ENCODE measurements at places on chromosomes 3 and 15.
A peak's percentile ranks its signal among the peaks of the same experiment; 100 is the strongest.

GRCh38 chr3:147393261-147393942 is 12.9 kb downstream of the ZIC4 start:
- peak; percentile 85 for DNase-seq

DNA sequence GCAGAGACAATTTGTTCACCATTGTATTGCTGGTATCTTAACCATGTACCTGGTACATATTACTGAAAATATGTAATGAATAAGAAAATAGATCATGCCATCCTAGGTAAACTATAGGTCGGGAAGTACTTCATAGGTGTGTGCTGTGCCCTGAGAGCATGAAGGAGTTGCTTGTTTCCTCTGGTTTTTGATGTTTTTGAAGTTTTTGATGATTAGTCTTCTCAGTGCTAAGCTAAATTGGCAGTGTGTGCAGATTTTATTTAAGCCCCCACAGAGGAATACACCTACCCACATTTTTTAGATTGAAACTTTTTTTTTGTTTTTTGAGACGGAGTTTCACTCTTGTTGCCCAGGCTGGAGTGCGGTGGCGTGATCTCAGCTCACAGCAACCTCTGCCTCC is 16.6 kb downstream of the HMG20A start:
- DNase-seq = no peak

DNA sequence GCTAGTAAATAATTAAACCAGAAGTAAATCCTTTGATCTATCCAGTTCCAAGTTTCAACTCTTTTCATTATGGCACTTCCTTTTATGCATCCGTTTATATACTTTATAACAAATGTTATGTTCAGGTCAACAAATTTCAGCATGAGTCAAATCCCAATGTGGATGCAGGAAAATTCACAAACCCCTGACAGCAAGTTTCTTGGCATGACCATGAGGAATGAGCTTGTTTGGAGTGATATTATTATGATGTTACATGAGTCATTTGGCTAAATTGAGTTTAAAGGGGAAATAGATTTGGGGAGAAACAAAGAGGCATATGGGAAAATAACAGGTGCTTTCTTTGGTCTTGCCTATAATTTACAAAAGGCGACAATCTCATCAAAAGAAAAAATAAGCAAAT is 32.1 kb upstream of the KCNMB2 start:
- DNase-seq = no peak

DNA sequence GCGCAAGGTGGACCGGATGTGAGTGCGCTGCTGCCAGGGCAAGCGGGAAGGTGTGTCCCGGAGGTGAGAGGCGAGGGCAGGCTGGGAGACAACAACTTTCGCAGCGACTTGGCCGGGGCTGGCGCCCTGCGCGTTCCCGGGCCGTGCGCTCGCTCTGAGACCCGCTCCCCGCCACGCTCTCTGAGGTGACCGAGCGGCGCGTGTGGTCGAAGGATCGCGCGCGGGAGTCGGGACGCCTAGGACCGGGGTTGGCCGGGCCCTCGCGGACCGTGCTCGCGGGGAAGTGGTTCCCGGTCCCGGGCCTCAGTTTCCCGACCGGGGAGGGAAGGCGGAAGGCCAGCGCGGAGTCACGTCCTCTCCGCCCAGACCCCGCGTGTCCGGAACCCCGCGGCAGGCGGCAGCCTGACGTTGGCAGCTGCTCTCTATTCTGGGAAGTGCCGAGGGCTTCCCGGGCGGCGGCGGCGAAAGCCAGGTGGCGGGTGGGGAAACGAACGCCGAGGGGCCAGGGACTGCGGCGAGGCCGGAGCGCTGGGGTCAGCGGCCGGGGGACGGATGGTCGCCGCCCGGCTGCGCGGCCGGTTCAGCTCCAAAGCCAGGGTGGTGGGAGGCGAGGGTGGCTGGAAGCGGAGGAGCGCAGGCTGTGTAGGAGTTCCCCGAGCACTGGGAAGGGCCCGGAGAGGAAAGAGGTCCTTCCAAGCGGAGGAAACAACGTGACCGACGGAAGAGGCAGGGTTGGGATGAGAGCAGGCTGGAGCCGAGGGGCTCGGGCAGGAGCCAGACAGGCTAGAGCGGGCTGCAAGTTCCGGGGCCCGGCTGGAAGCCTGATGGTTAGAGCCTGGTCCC is 1.0 kb upstream of the IGF2BP2 start:
- DNase-seq = no peak

- peak; percentile 47 for DNase-seq
Observed at GRCh38 chr3:51568036-51568435, 29.5 kb downstream of the RAD54L2 start.

DNA sequence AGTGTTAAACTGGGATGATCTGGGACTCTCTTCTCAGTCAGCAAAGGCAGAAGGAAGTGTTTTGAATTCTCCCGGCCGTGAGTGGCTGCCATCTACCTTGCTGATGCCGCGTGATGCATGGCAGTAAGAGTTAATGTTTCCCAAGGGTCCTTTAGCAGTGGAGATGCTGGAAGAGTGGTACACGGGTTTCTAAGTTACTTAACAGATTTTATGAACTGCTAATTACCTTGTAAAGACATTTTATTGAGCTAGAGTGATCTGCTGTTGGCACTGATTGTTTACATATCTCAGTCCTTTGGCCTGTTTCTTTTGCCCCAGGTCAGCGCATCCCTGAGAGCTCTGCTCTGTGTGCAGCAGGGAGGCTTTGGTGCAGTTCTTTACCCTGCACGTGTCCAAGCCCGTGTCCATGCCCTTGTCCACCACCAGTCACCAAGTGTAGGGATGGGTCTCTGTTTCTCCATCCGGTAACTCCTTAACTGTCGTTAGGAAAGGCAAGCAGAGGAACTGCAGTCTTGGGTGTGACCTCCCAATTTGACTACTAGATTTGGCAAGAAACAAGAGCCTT is 172.3 kb downstream of the SLCO3A1 start:
- DNase-seq = no peak

DNA sequence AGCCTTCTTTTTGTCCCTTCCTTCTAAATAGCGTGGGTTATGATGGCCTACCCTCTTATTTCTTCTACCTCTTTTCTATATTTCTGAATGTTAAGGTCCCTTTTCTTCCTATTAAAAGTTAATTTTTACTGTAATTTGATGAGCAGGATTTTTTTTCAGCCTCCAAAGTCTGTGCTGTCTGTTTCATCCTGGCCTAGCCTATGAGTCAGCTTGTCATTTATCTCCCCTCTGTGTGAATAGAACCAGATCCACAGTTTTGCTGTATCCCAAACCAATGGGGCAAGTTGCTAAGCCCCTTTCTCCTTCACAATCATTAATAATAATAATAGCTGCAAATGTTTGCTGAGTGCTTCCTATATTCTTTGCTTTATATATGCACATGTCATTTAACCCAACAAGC is 18.1 kb upstream of the C3orf38 start:
- DNase-seq = no peak

DNA sequence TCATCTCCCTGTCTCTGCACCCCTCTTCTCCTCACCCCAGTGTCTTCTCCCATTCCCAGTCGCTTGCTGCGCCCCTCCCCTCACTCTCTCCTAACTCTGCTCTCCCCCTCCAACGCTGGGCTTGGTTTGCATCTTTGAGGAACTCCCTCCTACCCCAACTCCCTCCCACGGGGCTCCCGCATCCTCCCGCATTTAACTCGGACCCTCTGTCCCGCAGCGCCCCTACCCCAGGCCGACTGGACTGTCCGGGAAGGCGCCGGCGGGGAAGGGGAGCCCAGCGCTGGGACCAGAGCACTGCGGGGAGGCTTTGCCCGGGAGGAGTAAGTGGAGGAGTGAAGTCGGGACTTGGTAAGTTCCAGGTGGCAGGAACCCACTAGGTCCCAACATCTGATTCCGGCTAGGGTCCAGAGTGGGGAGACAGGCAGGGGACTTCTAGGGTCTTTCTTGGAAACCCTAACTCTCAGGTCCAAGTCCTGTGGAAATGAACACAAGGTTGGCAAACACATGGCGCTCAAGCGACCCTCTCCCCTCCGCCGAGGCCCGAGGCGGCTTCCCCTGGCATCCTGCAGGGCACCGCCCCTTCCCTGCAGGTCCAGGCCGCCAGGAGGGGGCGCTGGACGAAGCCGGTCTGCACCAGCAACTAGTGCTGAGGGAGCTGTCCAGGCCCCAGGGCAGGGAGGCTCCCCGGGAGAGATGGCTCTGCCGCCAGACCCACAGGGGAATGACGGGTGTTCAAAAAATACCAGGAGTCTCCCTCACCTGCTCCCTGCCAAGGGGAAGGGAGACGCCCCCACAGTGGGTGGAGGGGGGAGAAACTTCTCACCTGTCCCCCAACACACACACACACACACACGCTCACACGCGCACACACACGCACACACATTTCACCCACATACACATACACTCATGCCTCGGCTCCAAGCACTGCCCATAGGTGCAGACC is 53.2 kb downstream of the LHFPL4 start:
- no peak for DNase-seq

DNA sequence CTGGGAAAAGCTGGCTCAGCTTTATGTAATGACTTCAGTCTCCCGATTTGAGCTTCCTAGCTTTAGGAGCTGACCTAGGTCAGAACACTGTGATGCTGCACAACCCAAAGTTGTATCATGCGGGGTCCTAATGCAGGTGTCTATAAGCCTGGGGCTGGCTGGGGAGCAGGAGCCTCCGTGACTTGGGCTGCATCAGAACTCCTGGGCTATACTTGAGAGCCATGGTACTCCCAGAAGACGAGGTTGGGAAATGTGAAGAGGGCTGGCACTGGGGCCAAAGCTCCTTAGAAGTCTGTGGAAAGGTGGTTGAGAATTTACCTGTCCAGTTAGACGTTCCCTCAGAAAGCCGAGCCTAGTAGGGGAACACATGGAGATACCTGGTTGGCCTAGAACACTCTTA is 57.0 kb downstream of the BSN start:
- DNase-seq = no peak

DNA sequence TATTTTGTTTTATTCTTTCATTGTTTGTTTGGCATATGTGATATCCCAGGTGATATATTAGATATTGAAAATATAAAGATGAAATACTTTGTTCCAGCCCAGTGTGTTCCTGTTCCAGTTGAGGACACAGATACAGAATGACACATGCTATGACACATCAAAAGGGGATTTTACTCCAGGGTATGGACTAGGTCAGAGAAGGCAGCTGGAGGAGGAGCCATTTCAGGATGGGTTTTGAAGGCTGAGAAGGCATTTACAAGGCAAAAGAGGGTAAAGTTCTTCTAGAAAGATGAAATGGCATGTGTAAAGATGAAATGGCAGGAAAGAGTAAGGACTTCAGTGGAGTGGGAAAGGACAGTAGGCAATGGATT is 163.8 kb downstream of the ZIC1 start:
- DNase-seq = no peak

Data from globus pallidus (tissue), 1 donor.